ENCODE measurements at places on chromosomes 6 and 20.

GRCh38 chr6:43833223-43833995, 63.4 kb downstream of the VEGFA start:
- DNase-seq, result peak; percentile 50

GRCh38 chr6:13851330-13851729, 37.0 kb upstream of the MCUR1 start:
- DNase-seq, result no peak

DNA sequence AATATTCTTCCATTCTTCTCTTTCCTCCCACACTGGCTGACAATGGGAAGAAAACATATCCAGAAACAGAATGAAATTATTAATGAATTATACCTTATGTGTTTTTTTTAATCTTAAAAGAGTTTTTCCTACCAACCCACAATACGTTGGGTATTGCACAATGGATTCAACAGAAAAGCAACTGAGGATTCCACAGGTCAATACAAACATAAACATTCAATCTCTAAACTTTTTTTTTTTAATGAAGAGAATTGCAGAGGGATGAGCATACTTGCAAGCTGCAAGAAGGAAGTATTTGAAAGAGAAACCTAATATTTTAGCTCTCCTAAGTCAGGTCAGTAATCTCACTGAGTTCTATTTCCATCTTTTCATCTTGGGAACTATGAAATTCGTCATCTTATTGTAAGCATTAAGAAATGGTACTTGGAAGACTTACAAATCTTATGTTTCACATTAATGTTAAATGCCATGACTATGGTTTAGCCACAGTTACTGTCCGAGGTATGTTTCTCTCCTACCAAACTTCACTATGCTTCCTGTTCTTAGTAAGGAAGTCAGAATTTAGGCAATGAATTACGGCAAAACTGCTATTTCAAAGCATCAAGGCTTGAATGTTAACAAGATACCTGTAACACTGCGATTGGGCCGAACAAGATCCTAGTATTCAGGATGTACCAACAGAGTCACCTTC, 100.8 kb downstream of the HIVEP2 start:
- peak; percentile 55 for DNase-seq

DNA sequence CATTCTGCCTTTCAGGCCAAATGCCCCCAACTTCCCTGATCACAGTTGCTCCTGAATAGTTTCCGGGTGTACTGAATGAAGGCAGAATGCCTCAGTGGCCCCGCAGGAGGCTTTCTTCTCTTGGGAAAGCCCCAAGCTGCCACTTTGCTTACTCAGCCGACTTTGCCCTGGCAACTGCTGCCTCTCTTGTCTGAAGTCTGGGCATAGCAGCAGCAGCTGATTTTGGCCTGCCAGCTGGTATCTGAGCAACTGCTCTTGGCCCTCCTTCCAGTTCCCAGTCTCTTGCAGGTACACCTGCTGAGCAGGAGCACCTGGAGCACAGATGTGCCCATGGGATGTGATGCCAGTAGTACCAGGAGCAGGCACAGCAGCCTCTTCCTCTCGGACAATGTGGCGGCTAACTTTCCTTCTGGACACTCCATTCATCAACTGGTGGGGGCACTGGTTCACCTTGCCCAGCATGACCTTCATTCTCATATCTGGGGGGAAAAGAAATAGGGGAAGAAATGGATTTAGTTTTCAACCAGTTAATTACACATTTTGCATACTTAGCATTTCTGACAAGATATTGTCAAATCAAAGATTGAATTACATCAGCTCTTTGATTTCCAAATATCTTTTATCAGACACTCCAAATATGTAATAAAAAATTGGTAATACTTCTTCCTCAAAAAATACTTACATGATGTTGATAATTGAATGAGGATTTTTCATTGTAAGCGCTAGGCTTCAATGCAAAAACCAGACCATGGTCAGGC, 468.2 kb downstream of the PKHD1 start:
- no peak for DNase-seq

DNA sequence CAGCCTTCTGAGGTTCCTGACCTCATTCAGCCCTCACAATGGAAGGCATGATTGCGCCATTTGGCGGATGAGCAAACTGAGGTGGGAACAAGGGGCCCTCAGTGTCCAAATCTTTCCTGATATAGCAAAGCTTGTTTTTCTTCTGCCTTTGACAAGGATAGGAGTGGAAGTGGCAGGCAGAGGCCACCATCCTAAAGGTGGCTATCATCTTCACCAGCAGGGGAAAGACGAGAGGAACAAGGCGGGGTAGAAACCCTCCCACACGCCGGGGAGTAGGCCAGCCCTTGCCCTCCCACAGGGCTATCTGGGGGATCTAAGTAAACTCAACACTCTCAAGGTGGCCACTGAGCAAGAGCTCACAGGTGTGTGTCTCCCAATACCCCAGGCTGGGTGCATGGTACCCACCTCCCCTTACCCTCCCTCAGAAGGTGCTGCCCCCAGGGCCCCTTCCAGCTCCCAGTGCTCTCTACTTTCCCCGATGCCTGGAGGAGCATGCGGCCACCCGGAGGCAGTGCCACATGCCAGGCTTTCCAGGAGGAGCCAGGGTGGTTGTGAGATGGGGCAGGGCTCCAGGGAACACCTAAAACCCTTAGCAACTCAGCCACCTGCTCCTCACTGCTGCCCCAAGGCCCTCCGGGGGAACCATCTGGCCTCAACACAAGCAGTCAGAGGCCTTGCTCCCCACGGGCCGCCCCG, 11.2 kb downstream of the SPDEF start:
- no peak for DNase-seq

- no peak for DNase-seq
Observed at GRCh38 chr6:137399881-137400443, 94.2 kb downstream of the OLIG3 start.

GRCh38 chr6:159691133-159691962, 1.7 kb downstream of the SOD2 start:
- DNase-seq, result peak; percentile 83

GRCh38 chr6:47376930-47377329, 67.2 kb upstream of the TNFRSF21 start:
- DNase-seq, result no peak

DNA sequence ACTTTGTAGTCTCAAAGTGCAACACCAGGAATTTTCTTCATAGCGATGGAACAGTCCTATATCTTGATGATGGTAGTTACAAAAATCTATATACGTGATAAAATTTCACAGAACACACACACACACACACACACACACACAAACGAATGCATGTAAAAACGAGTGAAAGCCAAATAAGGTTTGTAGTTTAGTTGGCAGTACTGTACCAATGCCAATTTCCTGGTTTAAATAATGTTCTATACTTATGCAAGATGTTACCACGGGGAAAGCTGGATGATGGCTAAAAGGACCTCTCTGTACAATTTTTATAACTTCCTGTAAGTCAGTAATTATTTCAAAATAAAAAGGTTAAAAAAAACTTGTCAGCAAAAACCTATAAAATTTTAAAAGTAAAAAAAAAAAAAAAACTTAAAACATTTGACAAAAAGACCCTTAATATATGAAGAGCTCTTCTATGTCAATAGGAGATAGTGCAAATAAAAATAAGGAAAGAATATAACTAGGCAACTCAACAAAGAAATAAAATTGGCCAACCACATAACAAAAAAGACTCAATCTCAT, 37.6 kb downstream of the PDSS2 start:
- no peak for DNase-seq

DNA sequence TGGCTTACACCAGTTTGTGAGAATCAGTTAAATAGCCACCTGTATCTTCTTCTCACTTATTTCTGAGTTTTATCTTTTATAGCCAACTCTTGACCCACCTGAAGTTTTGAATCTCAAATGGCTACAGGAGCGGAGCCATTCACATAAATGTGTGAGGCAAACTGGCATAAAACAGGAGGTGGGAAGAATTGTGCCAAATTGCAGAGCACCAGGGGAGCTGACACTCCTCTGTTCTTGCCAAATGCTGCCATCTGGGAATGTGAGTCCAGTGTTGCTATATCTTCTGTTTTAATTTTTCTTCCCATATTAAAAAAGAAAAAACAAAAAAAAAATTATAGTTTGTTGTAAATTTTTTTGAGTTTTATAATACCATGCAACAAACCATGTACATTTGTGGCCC, 17.0 kb upstream of the RNF146 start:
- DNase-seq, result no peak

DNA sequence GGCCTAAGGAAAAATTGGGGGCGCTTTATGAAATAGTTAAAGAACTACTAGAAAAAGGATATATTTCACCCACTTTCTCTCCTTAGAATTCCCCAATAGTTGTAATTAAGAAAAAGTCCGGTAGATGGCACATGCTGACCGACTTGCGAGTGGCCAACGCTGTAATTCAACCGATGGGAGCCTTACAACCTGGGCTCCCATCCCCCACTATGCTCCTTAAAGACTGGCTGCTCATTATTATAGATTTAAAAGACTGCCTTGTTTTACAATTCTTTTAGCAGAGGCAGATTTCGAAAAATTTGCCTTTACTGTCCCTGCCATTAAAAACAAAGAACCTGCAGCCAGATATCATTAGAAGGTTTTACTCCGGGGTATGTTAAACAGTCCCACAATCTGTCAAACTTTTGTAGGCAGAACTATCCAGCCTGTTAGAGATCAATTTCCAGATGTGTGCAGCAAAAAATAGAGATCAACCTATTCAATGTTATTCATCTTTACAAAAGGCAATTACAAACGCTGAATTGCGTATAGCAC, 58.5 kb upstream of the PRSS16 start:
- DNase-seq, result peak; percentile 79

GRCh38 chr20:1325173-1326030, 3.5 kb downstream of the SDCBP2 start:
- peak; percentile 95 for DNase-seq
